ENCODE measurements at places on chromosomes 1 and 21.

GRCh38 chr1:56074007-56074651 is 505.2 kb downstream of the PLPP3 start:
- ATAC-seq, result no peak

DNA sequence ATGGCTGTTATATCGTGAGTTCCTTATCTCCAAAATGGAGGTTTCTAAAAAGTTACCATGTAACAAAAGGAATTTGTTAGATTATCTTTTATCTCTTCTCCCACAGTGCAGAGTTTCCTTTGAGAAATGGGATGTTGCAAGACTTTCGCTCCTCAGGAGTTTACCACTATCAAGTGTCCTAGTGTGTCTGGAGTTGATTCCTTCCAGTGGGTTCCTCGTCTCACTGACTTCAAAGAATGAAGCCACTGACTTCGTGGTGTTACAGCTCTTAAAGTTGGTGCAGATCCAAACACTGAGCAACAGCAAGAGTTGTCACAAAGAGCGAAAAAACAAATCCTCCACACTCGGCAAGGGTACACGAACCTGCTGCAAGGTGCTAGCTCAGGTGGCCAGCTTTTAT is 37.0 kb downstream of the SPAG17 start:
- ATAC-seq, result no peak

- ATAC-seq, result no peak
Observed at GRCh38 chr1:171142416-171143385, 42.4 kb upstream of the FMO2 start.

DNA sequence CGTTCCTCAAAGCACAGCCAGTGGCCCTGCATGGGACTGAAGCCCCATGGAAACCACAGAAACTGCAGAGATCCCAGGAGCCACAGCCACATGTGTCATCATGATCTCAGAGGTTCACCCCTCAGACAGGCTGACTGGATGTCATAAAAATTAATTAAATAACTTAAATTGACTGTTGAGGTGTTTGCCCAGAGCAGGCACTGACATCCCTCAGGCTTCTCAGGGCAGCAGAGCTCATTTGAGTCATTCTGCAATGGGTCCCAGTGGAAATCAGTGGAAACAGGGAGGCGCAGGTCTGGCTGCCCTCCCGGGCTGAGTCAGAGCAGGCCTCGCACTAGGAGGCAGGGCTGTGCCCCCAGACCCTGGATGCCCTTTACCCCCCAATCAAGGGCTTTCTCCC is 135.1 kb downstream of the CDC7 start:
- ATAC-seq, result no peak

DNA sequence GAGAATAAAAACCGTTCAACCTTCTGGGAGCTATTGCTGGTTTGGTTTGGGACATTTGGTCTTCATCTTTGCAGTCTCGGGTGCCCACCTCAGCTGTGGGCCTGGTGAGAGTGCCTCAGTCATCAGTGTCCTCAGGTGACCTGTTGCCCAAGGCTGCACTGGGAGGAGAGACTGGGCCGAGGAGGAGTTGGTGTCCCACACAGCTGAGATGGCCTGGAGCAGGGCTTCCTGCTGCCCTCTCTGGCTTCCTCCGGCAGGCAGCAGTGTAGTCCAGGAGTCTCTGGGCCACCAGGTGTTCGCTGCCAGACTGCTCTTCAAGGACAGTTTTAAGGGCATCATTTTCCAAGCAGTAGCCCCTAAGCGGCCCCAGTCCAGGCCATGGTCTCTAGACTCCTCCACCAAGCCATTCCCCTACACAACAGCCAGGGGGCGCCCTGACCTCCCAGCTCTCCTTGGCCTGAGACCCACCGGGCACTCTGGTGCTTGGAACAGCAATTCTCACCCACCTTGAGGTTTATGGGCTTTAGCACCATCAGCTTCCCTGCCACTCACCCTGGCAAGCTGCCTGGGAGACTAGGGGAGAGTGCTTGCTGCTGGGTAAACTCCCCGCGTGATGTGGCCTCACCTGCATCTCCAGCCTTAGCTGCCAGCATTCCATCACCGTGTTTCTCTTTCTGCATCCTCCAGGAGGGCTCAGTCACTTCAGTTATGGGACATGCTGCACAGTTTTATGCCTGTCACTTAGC is 9.1 kb upstream of the SYTL1 start:
- ATAC-seq, result peak; percentile 72

DNA sequence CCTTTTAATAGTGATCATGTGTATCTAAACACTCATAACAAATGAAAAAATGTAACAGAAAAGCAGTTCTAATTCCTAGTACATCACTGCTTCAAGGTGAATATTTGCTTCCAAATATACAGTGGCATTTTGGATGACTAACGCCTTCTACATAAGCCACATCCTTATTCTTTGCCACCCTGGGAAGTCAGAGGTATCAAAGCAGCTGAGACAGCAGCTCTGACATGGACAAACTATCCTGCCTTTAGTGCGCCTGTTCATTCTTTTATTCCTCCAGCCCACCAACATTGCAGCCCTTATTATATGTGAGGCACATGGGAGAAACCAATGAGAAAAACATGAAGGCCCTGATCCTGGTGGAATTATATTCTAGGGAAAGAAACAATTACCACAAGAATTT is 183.0 kb downstream of the APP start:
- ATAC-seq, result no peak

DNA sequence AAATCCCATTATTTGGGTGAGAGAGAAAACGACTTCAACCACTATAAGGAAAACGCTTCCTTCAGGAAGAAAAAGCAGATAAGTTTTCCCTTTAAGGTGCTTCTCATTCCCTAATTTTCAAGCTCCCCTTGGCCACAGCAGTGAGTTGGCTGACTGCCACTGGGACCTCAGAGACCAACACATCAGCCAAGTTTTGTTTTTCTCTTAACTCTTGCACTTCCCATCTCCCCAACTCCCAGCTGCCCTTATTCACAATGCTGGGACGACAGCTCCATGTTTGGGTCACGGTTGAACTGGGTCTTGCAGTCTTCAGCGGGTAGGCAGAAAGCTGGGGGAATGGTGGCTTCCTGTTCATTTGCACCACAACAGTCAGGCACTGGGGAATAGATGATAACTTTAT is 18.9 kb downstream of the SGIP1 start:
- ATAC-seq, result no peak

- peak; percentile 3 for ATAC-seq
Observed at GRCh38 chr1:182484067-182484466, 34.1 kb downstream of the RGSL1 start.

DNA sequence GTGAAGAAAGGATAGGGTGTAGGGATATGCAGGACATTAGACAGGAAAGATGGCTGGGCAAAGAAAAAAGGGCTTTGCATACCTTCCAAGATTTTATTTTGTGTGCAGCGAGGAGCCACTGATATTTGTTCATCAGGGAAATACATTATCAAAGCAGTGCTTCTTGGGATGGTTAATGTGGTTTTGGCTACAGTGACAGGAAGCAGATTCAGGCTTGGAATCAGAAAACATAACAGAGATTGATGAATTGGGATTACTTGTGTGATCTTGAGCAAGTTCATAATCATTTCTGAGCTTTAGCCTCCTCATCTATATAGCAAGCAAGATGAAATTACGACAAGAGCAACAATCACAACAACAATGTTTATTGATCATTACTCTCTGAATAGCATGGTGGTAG is 249.2 kb upstream of the SGIP1 start:
- ATAC-seq, result no peak

GRCh38 chr1:56123421-56123820 is 455.9 kb downstream of the PLPP3 start:
- ATAC-seq, result no peak

GRCh38 chr1:116373431-116374352 is 648 bp downstream of the ATP1A1 start:
- peak; percentile 48 for ATAC-seq

DNA sequence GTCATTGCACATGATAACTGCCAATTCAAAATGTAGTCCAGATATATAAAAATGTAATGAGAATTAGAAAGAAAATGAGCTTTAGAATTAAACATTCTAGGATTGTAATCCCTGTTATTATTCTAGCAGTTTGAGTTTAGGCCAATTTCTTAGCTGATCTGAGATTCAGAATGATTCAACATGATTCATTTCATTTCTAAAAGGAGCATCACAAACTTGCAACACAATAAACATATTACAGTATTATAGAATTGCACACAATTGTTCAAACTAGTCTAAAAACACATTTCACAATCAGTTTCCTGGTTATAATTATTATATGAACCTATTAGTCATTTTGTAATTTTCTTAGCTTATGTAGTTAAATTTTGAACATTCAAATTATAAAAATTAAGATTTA is 43.3 kb upstream of the TSHB start:
- no peak for ATAC-seq

DNA sequence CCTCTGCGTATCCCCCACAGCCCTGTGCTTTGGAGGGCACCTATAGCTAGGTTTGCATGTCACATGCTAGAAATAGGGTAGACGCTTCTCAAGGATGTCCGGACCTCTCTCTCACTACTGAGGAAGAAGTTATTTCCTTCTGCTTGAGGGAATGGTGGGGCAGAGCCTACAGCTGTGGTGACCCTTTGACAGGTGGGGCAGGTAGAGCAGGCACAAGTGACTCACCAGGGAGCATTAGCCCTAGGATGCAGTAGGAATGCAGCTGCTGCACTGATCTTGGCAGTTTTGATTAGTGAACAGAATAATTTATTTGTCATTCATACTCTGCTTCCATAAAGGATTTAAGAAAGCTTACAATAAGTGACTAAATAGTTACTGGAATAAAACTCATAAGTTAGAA is 129.6 kb upstream of the HOOK1 start:
- no peak for ATAC-seq

GRCh38 chr1:88043834-88044233 is 640.2 kb upstream of the PKN2 start:
- ATAC-seq, result no peak

DNA sequence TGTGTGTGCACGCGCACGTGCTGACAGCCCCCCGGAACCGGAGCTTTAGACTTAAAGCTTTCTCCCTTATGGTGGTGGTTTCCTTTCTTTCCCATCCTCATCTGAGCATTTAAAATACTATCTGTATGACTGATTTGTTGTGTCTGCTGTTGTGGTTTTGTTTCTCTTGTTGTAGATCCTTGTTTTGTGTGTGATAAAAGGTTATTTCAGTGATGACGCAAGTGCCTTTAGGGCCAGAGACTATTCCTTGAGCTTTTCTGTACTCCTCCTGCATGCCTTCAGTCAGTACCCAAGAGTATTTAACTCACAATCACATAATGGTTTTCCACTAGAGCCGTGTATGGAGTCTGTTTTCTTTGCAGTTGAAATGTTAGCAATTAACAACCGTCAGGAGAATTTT is 45.4 kb downstream of the LCA5L start:
- ATAC-seq, result no peak

DNA sequence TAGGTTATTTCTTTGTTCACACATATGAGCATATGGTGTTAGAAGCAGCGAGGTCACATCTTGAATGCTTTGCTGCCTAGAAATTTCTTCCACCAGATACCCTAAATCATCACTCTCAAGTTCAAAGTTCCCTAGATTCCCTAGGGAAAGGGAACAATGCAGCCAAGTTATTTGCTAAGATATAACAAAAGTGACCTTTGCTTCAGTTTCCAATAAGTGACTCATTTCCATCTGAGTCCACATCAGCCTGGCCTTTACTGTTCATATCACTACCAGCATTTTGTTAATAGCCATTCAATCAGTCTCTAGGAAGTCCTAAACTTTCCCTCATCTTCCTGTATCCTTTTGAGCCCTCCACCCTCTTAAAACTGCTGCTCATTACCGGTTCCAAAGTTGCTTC is 1502.5 kb downstream of the KCNT2 start:
- no peak for ATAC-seq

DNA sequence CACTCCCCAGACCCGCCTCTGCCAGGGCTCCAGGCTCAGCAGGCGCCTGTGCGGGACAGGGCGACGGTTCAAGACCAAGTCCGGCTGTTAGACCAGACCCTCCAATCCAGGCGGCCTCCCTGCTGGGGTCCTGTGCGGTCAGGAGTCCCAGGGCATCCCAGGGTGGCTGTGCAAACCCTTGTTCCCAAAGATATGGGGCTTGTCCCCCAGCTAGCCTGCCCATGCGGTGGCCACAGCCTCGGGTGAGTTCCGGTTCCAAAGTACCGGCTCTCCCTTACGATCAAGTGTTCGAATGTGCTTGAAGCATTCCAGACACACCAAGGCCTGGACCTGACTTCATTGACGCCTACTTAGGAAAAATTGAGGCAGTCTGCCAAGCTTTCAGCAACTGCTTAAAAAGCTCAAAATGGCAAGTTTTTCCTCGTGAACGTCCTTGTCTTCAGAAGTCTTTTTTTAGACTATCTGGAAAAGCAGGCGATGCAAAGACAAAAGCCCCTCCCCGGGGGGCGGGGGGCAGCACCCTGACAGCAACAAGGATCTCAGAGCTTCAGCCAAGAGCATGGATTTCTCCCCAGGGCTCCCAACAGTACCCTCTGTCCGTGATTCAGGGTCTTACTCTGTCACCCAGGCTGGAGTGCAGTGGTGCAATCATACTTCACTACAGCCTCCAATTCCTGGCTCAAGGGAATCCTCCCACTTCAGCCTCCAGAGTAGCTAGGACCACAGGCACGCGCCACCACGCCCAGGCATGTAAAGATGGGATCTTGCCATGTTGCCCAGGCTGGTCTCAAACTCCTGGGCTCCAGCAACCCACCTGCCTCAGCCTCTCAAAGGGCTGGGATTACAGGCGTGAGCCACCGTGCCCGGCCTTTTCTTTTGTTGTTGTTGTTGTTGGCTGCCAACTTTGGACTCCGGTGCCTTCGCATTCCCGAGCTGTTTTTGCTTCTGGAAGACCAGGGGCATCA is 2.3 kb downstream of the FAAP20 start:
- ATAC-seq, result no peak

GRCh38 chr1:26023826-26024225 is 2.3 kb downstream of the EXTL1 start:
- ATAC-seq, result no peak

DNA sequence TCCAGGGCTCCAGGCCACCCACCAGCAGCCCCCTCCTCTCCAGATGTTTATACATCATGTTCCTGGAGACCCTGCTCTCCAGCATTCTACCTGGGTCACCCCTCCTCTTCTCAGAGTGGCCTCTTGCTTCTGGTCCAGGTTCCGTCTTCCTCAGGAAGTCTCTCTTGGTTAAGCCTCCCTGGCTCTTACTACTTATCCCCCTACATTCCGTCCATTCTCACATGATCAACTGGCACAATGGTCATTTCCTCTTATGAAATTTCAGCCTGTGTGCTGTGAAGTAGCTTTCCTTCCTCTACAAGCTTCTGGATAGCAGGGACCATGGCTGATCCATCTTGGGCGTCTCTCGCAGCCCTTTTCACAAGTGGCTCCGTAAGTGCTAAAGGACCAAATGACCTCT is 33.9 kb upstream of the ATP2B4 start:
- no peak for ATAC-seq

DNA sequence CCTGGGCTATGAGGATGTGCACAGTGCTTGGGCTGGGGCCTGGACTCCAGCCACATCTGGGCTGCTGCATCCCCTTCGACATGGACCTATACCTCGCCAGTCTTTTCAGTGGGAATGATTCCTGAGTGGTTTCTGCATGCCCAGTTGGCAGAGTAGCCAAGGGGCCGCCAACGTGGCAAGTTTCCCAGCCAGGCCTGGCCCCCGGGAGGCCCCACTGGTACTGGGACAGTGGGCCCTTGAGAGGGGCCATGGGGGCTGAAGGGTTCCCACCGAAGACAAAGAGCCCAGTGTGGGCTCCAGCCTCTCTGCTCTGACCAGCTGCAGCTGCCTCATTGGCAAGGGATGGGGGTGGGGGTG is 15.4 kb downstream of the RAP1GAP start:
- ATAC-seq, result no peak

Measured in stimulated activated memory B cell treated with anti-CD40 and anti-IgM and Interleukin-4, amounts not matched to agents 10 μg/mL and 1 μg/mL and 100 μg/mL, for 72 hours (primary cell).